Hippocampal formation (tissue), 2 donors: ENCODE measurements at places on chromosomes 5 and 9.

- DNase-seq: peak; percentile 50
These were observed 1.2 kb upstream of the PCSK1 start for GRCh38 chr5:96434201-96434645.

GRCh38 chr5:56317923-56318561 is 84.9 kb upstream of the ANKRD55 start:
- DNase-seq: no peak

DNA sequence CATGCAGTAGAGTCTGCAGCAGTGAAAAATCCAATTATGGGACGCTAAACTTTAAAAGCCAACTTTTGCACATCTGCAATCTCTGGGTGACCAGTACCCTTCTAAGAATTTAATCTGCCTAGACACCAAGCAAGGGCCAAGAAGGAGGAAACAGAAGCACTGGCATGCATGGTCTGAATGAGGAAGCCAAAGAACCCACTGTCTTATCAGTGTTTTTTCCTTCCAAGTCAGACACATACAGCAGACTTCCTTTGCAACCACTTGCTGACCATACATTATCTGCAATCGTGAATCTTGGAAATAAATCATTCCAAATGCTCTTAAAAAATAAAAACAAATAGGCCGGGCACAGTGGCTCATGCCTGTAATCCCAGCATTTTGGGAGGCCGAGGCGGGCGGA is 65.9 kb downstream of the DEPDC1B start:
- no peak for DNase-seq

GRCh38 chr5:1294835-1295649 is at the start of gene TERT:
Gene TERT, minus strand, starts transcription at chr5:1295068. Its CDS starts 79 bp downstream, at chr5:1294989.
- DNase-seq: no peak

DNA sequence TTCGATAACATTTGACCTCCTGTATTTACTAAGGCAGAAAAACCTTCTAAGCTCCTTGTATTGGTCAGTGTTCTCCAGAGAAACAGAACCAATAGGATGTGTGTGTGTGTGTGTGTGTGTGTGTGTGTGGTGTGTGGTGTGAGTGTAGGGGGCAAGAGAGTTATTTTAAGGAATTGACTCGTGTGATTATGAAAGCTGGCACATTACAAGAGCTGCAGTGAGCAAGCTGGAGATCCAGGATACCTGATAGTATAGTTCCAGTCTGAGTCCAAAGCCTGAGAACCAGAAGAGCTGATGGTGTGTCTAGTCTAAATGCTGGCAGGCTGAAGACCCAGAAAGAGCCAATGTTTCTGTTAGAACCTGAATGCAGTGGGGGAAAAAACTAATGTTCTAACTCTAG is 21.2 kb upstream of the PIK3R1 start:
- no peak for DNase-seq

DNA sequence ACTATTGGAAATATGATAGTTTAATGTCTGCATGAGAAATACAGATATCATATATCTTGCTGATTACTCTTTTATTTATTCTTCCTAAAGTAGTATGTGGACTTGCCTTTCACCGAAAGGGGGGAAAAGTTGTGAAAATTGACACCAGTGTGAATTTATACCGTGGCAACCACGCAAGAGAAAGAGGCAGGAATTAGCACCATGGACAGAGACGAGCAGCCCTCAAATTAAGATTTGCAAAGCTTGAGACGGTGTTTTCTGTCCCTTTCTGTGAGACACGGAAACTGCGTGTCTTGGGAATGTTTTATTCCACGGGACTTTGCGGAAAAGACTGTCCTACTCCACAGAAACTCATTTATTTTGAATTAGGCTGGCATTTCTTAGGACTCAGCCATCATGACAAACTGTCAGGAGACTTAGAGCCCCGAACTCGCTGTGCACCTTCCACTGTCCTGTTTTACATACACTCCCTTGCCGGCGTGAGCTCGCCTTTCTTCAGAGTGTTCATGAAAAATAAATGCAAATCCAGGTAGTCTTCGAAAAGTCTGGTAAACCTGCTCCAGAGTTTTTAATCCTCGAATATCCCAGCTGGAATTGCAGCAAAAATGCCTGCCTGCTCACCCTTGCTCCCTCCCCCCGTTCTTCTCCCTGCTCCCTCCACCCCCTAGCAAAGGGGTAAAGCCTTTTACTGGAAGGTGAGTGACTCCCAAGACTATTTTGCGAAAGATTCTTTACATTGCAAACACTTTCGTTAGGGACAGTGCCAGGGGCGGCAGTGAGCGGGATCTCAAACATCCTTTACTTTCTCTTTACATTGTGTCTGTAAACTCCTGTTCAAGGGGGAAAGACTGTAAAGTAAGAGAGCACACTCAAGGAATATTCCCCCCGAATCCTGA is 3.8 kb upstream of the ELAVL2 start:
- DNase-seq: no peak

DNA sequence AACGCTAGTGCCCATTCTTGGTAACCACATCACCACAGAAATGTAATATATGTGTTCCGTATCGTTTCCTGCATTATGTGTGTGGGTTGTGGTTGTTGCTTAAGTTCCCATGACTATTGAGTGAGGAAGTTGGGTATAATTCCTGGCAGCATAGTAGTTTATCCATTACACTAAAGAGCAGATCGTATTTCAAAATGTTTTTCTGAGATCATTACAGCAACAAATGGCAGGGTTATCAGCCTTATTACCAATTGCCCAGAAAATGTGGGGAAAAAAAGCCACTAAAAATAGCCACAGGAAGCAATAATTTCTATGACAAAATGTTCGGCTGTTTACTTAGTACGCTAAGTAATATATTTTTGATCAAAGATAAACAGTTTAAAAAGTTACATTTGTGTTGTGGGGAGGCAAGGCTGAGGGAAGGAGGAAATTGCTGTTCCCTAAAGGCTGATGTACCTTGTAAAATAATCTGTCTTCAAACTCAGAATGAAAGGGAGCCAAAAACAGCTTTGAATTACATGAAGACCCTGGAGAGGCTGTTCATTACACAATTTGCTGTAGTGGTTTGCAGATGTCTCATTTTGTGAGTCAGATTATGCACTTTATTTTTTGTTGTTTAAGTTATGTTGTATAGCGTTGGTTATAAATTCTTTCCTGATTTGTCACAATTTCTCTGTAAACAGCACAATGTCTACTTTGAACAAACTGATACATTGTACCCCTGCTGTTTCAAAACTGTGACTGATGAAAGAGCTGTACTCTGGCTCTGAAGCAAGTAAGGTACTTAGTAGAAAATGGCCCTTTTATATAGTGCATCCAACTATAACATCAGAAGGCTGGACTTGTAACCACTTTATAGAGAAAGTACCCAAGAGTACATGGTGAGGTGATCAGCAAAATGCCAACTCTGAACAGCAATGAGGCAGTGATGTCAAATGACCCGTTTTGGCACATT is 1028.5 kb downstream of the NR2F1-AS1 start:
- DNase-seq: no peak

DNA sequence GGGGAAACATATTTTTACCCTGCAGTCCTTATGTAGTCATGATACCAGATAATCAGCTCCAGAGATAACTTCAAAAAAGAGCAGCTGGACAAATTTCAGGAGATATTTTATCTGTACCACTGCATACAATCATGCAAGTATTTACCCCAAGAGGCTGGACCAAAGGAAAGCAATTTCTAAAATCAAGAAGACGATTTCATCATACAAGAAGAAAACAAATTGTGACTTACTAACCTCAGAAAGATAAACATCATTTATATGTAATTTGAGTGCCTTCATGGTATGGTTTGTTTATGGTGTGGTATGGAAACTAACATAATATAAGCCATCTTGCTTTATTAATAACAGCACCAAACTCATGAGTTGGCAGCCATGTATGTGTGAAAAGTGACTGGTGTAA is 603.6 kb downstream of the PSAT1 start:
- no peak for DNase-seq

- DNase-seq: no peak
These were observed 130.5 kb downstream of the CETN3 start for GRCh38 chr5:90279091-90279490.

GRCh38 chr5:463952-464351 is 21.0 kb downstream of the EXOC3 start:
- no peak for DNase-seq

DNA sequence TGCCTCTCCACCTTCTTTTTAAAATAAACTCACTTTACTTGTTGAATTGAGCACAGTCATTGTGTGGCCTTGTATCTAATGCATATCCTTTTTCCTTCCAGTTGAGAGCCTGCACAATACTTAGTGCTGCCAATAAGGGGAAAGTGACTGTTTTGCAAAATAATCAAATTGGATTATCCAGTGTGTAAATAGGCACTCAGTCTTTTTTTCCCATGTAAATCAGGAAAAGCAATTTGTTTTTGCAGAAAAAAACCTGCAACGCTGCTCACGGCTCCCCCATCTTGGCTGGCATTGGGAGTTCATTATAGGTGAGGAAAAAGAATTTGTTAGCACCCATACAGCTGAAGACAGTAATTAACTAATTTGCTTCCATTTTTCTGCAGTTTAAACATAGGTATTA is 299.9 kb downstream of the CSNK1G3 start:
- DNase-seq: no peak

DNA sequence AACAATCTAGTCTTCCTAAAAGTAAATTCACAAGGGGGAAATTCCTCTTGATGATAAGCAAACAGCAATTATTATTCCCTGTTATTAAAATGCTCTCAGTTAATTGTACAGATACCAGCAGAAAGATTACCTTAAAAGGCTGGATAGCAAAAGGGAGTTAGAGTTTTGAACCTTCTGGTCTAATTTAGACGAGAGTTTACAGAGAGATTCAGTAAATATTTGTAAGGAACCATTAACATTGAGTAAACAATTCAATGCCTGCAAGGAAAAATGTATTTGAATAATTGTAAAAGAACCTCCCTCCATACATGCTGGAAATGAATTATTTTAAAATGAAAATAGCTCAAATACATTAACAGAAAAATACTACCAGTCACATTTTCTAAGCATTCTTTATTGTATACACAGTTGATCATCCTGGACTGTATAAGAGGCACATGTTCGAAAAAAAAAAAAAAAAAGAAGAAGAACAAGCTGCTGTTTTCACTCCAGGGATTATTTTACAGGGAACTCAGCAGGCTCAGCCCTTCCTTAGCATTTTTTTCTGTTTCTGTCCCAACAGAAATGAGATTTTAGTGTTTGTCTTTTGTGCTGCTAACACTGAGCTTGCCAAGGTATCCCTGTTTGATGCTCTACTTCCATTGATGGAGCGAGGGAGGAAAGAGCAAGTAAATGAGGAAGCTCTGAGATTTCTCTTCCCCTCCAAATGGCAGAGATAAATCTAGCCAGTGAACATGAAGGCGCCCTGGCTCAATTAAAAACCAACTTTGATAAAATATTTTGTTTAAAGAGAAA is 141.1 kb downstream of the ENC1 start:
- DNase-seq: no peak

DNA sequence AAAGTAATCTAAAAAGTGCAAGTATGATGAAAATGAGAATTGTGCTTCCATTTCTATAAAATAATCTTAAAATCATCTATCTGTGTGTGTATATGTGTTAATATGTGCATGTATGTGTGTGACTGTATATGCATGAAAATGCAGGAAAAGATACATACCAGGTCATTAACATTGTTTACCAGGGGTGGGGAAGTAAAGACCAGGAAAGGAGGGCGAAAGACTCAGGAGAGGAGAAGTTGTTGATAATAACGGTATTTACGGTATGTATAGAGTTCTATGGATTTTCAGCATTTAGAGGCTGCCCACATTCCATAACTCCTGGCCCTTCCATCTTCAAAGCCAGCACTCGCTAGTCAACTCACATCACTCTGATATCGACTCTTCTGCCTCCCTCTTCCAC is 111.0 kb upstream of the SPDL1 start:
- DNase-seq: no peak

- DNase-seq: no peak
These were observed 20.1 kb downstream of the ZNF462 start for GRCh38 chr9:106883030-106883429.

DNA sequence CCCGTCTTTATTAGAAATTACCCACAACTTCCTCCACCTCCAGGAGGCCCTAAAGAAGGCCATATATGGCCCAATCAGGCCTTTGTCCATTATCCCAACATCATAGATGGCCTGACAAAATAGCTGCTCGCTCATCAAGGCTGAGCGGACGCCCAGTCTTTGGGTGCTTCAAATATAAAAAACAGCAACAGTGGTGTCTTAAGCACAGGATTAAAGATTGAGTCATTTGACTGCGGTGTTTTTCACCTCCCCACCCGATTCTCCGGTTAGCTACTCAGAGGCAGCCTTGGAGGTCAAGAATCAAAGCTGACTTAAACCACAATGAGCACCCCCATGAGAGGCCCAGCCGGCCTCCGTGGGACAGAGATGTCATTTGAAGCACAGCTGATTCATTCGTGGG is 18.8 kb downstream of the S1PR3 start:
- no peak for DNase-seq

DNA sequence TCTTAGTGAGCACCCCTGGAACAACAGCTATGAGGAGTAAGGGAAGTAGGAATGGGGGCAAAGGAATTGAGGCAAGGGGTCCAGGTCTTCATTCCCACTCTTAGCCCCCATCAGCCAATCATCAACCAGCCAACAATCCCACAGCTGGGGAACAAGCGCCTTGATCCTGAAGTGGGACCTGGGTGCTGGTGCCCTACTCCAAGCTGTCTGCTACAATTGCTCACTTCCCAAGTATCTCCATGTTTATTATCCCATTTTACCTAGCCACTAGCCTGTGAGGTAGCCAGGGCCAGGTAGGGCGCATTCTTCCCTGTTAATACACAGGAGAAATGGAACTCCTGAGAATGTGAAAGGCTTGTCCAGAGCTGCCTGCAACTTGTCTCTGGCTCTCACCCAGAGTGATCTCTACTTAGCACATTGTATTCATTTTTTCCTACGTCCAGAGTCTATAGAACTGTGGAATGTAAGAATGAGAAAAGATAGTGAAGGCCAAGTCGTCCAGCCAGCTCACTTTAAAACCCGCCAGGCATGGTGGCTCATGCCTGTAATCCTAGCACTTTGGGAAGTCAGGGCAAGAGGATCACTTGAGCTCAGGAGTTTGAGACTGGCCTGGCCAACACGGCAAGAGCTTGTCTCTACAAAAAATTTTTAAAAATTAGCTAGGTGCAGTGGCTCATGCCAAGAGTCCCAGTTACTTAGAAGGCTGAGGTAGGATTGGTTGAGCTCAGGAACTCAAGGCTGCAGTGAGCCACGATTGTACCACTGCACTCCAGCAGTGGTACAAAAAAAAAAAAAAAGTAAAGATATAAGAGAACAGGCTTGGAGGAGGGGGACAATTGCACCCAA is 6.2 kb upstream of the DNAJC18 start:
- DNase-seq: no peak

GRCh38 chr5:158513490-158514318 is 586.0 kb downstream of the EBF1 start:
- DNase-seq: no peak

DNA sequence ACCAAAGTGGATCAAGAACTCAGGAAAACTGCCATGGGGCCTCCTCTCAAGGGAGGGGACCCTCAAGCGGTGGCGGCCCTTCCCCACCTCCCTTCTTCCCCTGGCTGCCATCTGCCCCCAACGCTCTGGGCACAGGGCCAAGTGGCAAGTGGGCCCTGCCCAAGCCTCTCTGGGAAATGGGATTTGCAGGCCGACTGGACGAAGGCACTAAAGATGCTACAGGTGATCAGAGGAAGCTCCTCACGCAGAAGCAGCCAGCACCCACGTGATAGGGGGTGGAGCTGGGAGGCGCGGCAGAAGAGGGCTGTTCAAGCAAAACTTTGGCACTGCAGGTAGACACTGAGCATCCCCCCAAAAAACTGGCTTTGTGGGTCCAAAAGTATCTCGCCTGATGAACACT is 52.7 kb upstream of the UBTD2 start:
- no peak for DNase-seq

- DNase-seq: peak; percentile 60
These were observed 680 bp downstream of the GOLPH3 start for GRCh38 chr5:32173267-32174010.

- no peak for DNase-seq
These were observed 6.3 kb upstream of the IL3 start for GRCh38 chr5:132054031-132054696.
